ENCODE measurements at places on chromosomes 6 and 20.

- DNase-seq = no peak
These were observed 3.7 kb upstream of the MED23 start for GRCh38 chr6:131631625-131632289.

GRCh38 chr6:30136570-30137286 lies 788 bp downstream of the TRIM40 start:
- DNase-seq = no peak

DNA sequence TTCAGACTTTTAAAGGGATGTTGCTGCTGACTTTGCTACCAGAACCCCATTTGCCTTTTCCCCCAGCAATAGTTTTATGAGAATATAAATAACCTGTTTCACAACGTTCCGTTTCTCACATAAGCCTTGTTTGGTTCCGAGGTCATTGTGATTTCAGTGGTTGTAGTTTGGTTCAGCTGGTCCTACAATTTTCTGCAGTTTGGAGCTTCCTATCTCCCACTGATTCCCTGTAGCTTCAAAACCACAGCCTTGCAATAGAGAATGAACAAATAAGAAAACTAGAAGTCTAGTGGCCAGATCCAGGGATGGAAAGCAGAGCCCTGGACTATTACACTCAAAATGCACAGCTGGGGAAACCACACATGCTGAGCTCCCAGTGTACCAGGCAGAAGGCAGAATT lies 24.1 kb upstream of the SH3BGRL2 start:
- DNase-seq = no peak

- DNase-seq = no peak
These were observed 92.2 kb upstream of the MLN start for GRCh38 chr6:33895988-33896387.

- DNase-seq = no peak
These were observed 3.6 kb upstream of the EMILIN3 start for GRCh38 chr20:41370176-41370575.

GRCh38 chr6:155505608-155505989 lies 50.0 kb upstream of the NOX3 start:
- no peak for DNase-seq

DNA sequence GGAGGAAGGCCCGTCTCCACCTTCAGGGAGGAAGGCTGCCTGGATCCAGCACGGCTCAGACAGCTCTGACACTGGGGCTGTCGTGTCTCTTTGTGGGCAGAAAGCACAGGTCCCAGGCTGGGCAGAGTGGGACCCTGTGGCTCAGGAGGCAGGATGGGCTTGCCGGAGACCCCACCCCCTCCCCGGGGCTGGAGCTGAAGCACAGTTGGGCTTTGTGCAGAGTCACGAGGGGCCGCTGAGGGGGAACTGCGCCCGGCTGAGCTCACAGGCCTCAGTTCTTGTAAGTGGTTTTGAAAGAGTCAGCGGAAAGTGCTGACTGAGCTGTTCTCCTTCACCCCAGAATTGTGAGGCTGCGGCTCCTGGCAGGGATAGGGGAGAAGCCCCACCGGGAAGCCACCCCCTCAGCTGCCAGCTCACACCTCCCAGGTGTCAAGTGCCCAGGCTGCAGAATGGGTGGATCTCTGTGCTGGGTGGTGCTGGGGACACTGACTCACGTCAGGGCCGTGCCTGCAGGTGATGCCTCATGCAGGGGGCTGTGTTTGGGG lies 145.5 kb upstream of the RNF24 start:
- DNase-seq = no peak

- no peak for DNase-seq
These were observed 26.0 kb downstream of the TOX2 start for GRCh38 chr20:43940518-43941225.

DNA sequence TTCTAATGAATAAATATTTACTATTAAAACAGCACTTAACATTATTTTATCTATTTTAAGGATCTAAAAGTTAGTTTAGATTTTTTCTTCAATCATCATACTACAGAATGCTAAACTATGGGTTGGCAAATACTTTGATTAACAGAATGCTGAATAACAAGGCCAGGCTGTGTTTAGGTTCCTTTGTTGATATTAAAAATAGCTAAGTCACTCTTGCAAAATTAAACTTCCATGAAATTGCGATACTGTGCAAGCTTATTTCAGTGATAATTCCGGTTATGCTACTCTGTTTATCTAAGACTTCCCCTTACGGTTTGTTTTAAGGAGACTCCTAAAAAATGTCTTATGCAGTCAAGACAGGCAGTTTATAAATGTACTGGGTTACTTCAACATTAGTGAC lies 2.8 kb downstream of the RNF24 start:
- no peak for DNase-seq

- DNase-seq = no peak
These were observed 341.0 kb downstream of the HDGFL1 start for GRCh38 chr6:22910370-22910769.

GRCh38 chr20:46304361-46304760 lies 3.9 kb downstream of the CDH22 start:
- DNase-seq = no peak

DNA sequence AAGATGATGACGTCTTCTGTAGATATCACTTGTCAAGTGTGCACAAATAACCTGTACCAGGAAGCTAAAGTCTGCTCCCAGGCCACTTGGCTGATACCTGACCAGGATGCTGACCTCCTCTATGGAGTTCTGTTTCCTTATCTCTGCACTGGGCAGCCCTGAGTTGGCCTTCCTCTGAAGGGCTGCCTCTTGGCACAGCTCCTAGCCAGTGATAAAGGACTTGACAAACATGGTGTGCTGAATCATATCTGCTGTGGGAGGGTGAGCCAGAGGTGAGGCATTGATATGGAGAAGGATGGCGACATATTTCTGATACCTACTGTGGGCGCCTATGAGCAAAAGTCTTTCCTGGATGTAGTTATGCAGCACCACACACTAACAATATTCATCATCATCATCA lies 32.8 kb upstream of the FOXA2 start:
- no peak for DNase-seq

DNA sequence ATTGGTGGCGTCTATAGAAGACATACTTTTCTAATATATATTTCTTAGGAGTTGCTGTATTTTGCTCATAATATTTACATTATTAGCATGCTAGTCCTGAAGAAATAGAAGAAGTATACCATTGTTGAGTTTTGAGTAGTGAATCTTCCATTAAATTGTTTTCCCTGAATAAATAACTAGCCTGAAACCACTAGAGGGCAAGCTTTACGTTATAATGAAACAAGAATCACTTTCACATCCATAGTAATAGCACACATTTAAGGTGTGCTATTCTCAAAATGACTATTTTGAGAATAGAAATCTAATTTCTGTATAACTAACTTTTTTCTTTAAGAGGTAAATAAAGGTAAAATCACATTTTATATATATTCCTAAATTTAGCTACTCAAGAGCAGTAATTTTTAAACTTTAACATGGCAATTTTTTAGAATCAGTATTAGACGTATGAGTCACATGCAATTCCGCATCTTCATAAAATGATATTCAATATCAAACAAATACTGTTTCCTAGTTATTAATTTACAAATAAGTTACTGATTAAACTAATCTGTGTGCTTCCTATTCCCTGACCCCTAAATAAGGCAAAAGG lies 213.2 kb upstream of the MANEA start:
- no peak for DNase-seq

Measured in liver (tissue), 10 donors.